ENCODE measurements at places on chromosomes 6 and 20.

- DNase-seq: no peak
Observed at GRCh38 chr20:32527052-32527446, 58.1 kb downstream of the NOL4L start.

GRCh38 chr6:104959026-104959858, 2.3 kb downstream of the LIN28B start:
- no peak for DNase-seq

DNA sequence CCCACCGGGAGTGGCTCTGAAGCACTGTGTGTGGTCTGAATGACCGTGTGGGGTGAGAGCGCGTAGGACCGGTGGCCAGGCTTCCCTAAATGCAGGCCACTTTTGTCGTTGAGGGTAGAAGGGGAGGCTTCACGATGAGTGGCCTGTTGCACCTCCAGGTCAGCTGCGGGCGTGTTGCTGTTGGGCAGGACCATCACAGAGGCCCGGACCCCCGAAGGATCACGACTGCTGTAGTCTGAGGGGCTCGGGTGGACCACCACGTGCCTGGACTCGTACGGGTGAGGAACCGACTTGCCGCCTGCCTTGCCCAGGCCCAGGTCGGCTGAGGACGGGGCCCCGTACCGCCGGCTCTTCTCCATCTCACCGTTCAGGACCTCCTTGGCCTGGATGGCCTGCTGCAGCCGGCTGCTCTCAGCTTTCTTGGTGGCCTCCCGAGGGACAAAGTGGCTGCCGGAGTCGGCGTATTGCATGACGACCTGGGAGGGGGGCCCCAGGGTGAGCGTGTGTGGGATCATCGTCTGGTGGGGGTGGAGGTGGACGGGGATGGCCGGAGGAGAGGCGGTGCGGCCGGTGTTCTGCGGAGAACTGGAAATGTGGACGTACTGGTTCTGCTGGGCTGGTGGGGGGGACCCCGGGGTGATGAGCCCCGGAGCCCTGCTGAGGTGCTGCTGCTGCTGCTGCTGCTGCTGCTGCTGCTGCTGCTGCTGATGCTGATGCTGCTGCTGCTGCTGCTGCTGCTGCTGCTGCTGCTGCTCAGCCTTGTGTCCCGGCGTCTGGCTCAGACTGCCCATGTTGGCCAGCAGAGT, 88.8 kb downstream of the GMPR start:
- DNase-seq: no peak

GRCh38 chr6:17505767-17506280, 94.3 kb upstream of the FAM8A1 start:
- no peak for DNase-seq

GRCh38 chr20:52649727-52650126, 322.4 kb upstream of the TSHZ2 start:
- no peak for DNase-seq

GRCh38 chr6:54262971-54263370, 45.3 kb upstream of the TINAG start:
- DNase-seq: no peak

DNA sequence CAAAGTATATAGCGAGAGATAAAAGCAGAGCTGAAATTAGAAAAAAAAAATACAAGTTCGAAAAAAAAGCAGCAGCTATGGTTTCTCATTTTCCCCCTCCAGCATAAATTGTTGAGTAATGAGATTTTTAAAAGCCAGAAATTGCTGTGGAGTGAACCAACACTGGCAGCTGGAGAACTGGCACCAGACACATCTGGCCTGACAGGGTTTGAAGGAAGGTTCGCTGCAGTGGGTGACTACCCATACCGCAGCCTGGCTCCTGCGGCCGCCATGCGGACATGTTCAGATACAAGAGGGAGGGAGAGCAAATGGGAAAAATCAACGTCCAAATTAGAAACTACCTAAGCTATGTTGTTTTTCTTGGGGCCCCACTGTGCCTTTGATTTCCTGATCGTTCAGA, 3.3 kb downstream of the APCDD1L start:
- DNase-seq: no peak

- no peak for DNase-seq
Observed at GRCh38 chr20:12020846-12021245, 103.2 kb downstream of the BTBD3 start.

- DNase-seq: no peak
Observed at GRCh38 chr6:17472653-17473183, 79.3 kb downstream of the CAP2 start.

- no peak for DNase-seq
Observed at GRCh38 chr20:57399587-57400155, 8.5 kb downstream of the RBM38 start.

GRCh38 chr6:143441680-143442545, 8.6 kb downstream of the ADAT2 start:
- DNase-seq: no peak

DNA sequence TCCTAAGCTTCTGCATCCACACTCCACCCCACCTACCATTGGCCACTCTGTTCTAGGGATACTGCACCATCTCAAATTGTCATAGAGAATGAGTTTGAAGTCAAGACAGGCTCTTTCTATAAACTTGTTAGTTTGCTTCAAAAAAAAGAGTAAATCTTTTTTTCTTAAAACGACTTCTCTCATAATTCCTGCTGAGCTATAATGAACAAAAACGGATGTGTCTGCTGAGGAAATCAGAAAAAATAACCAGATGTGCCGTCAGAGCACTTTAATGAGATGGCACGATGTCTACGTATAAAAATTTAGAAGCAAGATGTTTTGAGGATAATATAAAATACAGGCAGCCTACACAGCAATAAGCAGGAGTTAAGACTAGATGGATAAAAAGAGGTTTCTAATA, 24.0 kb upstream of the DDO start:
- no peak for DNase-seq

- DNase-seq: no peak
Observed at GRCh38 chr6:125312950-125313349, 11.2 kb upstream of the HDDC2 start.

DNA sequence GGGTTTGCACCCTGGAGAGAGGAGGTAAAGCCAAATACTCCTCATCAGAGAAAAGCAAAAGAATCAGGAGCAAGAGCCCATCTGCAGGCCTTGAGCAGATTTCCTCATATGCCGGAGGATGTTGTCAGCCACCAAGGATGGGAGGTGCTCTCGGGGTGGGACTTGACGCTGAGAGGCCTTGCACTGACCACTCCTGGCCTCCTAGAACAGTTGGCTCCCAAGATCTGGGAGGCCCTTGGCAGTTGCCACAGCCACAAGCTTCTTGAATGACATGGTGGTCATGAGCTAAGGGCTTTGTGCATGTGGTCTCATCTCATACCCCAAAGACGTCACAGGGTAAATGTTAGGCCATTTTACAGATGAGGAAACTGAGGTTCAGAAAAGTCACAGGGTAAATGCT, 75.2 kb upstream of the PMEPA1 start:
- no peak for DNase-seq

- no peak for DNase-seq
Observed at GRCh38 chr20:20435453-20435852, 67.5 kb downstream of the INSM1 start.

DNA sequence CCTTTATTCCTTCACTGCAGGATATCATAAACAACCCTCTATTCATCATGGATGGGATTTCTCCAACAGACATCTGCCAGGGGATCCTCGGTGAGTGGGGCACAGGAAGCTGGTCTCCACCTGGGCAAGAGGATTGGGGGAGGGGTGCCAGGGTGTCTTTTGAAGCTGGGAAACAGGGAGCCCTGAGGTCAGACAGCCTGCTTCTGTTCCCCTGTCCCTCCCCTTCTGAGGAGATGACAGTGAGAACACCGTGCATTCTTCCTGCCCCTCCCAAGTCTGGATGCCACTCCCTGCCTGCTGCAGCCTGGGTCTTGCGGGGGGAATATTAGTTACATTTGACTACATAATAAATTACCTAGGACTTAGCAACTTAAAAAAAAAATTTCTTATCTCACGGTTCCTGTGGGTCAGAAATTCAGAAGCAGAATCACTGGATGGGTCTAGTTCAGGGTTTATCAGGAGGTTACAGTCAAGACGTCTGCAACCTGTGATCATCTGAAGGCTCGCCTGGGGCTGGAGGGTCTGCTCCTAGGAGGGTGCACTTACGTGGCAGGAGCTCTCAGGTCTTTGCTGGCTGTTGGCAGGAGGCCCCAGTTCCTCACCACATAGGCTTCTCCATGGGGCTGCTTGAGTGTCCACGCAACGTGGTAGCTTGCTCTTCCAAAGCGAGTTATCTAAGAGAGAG, 11.4 kb downstream of the CAPN11 start:
- no peak for DNase-seq

GRCh38 chr6:90719321-90720195, 132.7 kb upstream of the MAP3K7 start:
- no peak for DNase-seq

GRCh38 chr6:100948381-100949133, 67.4 kb upstream of the ASCC3 start:
- DNase-seq: no peak

DNA sequence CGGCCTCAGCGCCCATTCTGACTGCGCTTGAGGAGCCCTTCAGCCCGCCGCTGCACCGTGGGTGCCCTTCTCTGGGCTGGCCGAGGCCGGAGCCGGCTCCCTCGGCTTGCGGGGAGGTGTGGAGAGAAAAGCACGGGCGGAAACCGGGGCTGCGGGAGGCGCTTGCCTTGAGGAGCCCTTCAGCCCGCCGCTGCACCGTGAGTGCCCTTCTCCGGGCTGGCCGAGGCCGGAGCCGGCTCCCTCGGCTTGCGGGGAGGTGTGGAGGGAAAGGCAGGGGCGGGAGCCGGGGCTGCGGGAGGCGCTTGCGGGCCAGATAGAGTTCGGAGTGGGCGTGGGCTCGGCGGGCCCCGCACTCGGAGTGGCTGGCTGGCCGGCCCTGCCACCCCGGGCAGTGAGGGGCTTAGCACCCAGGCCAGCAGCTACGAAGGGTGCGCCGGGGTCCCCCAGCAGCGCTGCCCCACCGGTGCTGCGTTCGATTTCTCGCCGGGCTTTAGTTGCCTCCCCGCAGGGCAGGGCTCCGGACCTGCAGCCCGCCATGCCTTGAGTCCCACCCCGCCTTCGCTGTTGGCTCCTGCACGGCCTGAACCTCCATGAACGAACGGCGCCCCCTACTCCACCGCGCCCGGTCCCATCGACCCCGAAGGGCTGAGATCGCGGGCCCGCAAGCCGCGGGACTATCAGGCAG, 45.7 kb upstream of the MCUR1 start:
- DNase-seq: no peak

DNA sequence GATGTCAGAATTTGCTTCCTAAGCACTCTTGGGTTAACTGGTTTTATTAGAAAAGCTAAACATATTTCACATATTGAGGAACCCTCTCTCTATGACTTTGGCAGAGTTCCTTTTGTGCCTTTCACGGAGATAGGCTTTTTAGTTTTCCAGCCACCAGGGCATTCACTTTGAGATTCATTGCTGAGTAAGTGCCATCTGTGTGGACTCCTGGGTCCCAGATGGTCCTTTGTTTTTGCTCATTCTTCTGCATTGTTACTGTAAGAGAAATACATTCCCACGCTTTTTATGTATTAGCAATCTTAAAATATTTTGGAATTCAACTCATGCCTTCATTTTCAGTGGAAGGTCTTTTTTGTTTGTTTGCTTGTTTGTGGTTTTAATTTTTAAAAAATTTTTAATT, 76.3 kb upstream of the PHACTR2 start:
- DNase-seq: no peak

- DNase-seq: no peak
Observed at GRCh38 chr20:23084845-23085365, 1.2 kb downstream of the CD93 start.

DNA sequence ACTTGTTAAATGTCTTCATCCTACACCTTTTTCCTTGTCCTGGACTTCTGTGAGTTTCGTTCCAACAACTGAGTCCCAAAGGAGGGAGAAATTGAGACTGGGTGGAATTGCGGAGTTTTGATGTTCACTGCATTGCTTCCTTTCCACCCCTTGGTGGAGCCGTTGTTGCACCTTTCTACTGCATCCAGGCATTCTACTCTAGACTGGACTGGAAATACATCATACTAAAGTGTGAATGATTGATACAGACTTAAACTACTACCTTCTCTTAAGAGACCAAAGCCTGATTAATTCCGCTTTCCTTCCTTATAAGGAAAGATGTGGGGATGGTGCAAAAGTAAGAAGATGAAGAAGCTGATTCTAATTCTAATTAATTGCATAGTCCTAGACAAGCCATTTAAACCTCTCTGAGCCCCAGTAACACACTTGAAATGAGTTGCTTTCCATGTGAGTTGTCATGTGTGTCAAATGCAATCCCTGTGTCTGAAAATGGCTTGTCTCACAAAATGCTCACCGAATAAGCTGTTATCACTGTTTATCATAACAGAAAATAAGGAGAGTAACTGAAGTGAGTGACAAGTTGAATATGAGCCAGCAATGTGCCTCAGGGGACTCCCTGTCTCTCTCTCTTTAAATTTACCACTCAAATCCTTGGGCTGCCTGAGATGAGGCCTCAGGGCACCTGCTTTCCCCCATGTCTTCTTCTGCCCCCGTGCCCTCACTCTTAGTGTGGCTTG, 338.3 kb upstream of the CHD6 start:
- no peak for DNase-seq

DNA sequence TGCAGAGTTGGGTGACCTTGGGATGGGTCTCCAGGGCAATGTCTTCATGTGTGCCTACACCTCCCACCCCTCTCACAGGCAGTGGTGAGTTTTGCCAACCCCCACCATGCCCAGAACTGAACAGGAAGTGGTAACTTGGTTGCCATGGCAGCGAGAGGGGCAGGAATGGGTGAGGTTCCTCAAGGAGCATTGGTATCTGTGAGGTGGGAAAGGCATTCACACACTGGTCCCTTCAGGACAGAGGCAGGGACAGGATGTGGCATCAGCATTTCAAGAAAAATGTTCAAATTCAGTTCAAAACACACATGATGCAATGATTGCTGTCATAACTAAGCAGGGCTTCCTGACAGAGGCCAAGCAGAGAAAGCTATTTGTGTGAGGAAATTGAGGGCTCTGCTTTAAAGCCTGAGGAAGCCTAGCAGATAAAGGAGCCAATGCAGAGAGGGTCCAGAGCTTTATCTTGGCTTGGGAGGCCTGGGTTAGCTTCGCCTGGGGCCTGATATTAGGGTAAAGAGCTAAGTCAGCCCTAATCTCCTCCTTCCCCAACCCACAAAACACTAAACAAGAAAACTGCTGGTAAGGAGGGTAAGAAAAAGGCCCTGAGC, 551 bp downstream of the TREML2 start:
- no peak for DNase-seq

DNA sequence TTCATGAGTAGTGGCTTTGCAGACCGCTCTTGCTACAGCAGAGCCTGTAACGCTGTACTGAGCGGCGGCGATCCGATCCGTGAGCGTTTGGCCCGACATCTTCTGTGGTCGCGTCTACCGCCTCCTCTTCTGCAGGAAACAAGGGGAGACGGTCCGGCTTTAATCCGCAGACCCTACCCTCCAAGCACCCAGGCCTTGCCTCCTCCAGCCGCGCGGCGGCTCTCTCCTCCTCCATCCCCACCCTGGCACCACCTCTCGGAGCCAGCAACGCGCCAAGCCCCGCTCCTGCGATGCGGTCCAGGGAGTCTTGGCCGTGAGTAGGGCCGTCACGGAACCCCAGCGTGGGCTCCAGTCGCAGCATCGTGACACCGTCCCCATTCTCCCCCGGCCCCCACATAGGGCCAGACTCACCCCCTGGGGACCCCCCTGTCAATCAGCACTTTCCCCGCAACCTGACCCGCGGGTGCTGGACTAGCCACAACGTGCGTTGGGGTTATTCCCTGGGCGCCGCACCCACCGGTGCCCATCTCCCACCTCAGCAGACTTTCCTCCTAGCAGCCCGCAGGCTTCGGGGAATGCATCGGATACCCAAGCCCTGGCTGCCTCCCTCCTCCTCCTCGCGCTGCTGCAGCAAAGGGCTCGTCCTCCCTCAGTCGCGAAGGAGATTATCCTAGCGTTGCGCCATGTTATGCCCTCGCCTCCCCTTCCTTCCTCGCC, 914 bp downstream of the SNAP91 start:
- DNase-seq: no peak
